Tibial artery (tissue), 4 donors: ENCODE measurements at places on chromosomes 6 and 20.

- DNase-seq, result no peak
Observed at GRCh38 chr20:38412877-38413577, 22.1 kb downstream of the SNHG17 start.

- DNase-seq, result no peak
Observed at GRCh38 chr6:128370072-128370471, 150.3 kb downstream of the PTPRK start.

DNA sequence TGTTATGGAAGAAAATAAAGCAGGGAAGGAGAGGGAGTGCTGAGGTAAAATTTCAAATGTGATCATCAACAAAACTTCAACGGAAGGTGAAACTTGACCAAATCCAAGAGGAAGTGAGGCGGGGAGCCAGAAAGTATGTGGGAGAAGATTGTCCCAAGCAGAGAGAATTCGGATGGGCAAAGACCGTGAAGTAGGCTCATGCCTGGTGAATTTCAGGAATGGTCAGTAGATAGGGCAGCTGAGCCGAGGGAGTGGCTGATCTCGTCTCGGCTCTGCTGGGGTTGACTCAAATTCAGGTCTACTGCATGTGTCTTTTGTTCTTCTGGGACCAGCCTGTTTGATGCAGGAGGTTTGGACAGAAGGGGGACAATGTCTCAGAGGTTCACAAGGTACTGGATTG lies 7.0 kb upstream of the CSNK2A1 start:
- DNase-seq, result no peak

- no peak for DNase-seq
Observed at GRCh38 chr20:47466704-47467459, 34.8 kb upstream of the NCOA3 start.

- no peak for DNase-seq
Observed at GRCh38 chr20:33124994-33125393, 43.0 kb upstream of the BPIFA2 start.

GRCh38 chr6:76876922-76877553 lies 586.3 kb downstream of the HTR1B start:
- DNase-seq, result no peak

GRCh38 chr6:152248980-152249379 lies 388.2 kb downstream of the SYNE1 start:
- no peak for DNase-seq

- DNase-seq, result no peak
Observed at GRCh38 chr20:61135968-61136367, 116.1 kb upstream of the CDH4 start.

DNA sequence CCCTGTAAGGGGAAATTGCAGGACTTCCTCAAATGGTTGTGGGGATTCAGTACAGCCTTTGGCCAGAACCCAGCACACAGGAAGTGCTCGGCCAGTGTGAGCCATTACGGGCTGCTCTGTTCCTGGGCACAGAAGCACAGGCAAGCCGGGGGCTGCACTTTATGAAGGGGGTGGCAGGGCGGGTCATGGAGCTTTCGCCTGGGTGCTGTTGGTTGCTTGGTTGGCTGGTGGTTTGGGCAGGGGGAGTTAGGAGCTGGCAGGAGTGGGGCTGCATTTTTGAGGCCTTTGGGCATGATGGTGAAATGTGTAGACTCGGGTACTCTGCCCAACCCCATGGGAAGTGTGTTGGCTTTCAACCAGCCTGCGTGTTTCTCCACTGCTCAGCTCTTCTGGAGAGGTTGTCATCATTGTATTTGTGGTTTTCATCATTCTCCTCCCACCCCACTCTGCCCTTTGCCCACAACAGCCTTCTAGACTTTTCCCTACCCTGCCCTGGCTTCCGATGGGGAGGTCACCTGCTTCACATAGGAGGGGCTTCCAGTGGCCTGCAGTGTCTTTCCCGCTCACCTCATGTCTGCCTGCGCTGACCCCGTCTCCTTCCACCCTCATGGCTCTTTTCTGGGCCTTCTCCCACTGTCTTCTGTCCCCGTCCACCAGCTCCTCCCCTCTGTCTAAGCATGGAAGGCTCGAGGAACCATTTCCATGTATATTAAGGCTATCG lies 16.1 kb upstream of the RBM38 start:
- DNase-seq, result peak; percentile 66

GRCh38 chr6:41630069-41630468 lies 8.2 kb upstream of the MDFI start:
- no peak for DNase-seq

DNA sequence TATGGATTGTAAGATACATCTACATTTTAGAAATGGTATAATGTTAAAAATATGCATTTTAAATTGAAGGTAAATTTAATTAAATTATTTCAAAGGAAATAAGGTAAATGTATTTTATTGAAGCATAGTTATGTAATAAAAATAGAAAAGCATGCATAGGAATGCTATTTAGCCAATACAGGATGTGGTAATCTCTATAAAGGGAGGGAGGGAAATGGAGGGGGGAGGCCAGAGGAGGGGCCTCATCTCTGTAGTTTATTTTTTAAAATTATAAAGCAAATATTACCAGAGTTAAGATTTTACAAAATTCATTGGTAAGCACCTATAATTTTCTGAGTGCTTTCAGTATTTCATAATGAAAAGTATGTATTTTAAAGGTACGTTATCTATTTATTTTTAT lies 27.2 kb downstream of the SLC16A10 start:
- DNase-seq, result no peak

DNA sequence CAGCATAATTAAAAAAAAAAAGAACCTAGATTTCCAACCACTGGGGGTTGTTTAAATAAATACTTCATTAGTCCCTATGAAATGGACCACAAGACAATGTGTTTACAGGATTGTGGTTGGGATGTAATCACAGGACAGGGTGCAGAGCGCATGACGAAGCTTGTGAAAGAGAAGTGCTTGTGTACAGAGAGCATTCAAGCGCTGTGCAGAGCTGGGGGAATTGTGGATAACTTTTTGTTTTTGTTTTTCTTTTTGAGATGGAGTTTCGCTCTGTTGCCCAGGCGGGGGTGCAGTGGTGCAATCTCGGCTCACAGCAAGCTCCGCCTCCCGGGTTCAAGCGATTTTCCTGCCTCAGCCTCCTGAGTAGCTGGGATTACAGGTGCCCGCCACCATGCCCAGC lies 22.3 kb downstream of the LAMA5 start:
- no peak for DNase-seq

GRCh38 chr20:50572938-50573777 lies 63.0 kb downstream of the PTPN1 start:
- peak; percentile 84 for DNase-seq
